ENCODE measurements at places on chromosomes 4 and X.

DNA sequence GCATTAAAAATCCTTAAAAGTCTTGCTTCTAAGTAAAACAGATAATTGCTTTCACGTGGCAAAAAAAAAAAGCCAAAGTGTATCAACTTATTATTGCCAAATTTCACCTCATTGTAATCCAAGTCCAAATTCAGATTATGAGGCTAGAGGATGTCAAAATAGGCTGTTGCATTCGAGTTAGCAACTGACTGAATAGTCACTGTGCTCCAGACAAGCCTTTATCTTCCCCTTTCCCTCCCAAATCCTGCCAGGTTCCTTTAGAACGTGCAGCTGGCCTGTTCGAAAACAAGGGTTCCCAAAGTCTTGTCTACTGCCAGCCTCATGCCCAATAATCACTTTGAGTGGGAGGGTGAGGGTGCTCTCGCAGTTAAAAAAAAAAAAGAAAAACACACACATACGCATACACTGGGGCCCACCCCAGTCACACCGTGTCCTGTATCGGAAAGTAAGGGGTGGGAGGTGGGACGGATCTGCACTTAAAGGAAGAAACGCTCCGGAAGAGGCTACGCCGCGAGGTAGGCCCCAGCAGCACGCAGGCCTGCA, 603 bp downstream of the MAD2L1 start:
- no peak for DNase-seq

DNA sequence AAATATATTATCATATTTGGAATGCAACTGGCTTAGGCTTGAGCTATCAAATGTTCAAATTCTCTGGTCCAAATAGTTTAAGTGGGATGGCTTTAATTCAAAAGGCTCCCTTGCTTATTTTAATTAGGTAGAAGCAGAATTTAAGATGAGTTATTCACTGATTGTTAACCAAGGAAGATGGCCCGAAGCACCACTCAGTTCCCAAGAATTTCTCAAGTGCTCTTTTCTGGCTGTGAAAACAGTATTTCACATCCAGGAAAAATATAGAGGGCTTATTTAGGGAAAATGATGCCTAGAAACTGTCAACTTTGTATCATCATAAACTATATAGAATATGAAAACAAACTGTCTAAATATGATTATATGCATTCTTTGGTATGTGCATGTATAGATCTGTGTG, 246.5 kb upstream of the SFRP2 start:
- DNase-seq = no peak

GRCh38 chrX:123739474-123739873, 6.6 kb upstream of the THOC2 start:
- DNase-seq = no peak

DNA sequence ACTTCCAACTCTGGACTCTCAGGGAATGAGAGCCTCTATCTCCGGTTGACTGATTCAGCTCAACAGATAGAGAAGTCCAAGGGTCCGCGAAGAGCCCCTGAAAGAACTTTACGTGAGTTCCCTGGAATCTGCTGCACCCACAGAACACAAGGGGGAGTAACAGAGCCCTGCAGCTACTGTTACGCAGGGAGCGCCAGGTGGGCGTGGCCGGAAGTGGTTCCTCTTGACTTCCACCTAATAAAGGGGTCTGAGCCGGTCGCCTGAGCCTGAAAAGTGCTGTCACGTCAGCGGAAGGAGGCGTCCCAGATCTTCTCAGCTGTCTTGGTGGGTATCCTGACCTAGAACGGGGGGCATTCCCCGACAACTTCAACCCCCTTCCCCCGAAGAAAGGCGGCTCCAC, at the start of gene MAGEB6:
Gene MAGEB6, plus strand, starts transcription at position 237 of the 400 bp plus-strand sequence. CDS start 1,407 bp downstream, outside the sequence.
- no peak for DNase-seq

GRCh38 chrX:136866337-136867095, 14.0 kb downstream of the RBMX start:
- DNase-seq = no peak

- no peak for DNase-seq
Measured at GRCh38 chr4:85956293-85956945, 403.4 kb downstream of the MAPK10 start.

DNA sequence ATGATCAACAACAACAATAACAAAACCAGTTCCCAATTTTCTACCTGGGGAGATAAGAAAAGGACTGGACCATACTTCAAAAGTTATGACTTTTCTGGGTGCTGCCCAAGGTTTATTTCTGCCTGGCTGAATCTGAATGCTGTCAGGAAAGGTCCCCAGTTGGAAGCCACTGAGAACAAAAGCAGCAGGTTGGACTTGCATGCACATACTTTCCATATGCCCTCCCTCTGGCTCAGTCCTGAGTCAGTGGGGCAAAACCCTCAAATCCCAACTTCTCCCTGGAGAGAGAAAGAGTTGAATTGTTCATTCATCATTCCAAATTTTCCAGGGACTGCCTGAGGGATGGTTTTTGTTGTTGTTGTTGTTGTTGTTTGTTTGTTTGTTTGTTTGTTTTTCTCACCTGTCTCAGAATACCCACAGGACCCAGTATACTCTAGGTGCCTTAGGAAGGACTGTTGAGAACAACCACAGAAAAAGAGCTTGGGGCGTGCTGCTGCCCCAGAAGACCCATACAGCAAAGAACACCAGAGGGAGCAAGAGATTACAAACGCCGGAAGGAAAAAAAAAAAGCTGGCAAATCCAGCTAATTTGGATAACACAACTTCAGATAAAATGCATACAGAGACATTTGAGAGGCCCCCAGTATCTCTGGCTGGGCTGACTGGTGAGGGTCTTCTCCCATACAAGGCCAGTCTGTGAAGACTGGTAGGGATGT, 138.9 kb upstream of the INPP4B start:
- DNase-seq = no peak

DNA sequence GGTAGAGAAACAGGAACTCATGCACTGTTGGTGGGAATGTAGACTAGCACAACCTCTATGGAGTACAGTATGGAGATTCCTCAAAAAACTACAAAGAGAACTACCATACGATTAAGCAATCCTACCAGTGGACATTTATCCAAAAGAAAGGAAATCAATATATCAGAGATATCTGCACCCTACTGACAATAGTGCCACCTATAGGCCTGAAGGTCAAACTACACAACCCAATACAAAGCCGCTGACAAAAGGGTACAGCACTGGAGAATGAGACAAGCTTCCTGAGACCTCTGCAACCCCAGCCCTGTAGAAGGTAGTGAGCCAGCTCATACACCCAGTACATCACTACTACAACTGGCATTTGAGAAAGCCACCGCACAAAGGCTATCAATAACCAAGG, 67.1 kb downstream of the CBR4 start:
- no peak for DNase-seq

- no peak for DNase-seq
Measured at GRCh38 chrX:9252182-9252581, 212.7 kb upstream of the TBL1X start.

DNA sequence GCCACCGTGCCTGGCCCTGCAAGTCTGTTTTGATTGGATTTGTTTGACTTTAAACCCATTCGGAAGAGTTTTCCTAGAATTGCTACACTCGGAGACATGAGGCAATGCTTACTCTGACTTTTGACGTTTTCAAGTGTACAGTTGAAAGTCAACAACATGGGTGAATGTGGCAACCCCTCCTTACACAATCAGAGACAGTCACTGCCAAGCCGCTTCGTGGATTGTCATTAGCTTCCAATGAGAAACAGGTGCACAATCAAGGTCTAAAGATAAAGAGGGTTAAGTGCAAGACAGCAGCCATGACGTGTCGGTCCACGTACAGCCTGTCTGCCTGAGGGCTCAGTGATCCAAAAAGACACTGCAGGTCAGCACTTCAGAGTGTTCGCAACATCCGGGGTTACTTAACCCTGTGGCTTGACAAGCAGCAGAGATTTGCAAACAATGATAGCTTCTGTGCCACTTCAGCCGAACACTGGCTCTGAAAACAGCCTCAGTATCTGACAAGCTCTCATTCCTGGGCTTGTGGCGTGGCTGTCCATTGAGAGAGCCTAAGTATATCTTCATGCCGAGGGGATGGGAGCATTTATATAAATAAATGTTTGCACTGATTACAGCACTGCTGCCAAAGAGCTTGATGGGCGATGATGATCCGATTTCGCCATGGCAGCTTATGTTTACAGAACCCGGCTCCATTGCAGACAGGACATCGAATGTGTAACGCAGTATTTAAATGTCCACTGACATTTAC, 180.0 kb downstream of the DHRSX start:
- no peak for DNase-seq

DNA sequence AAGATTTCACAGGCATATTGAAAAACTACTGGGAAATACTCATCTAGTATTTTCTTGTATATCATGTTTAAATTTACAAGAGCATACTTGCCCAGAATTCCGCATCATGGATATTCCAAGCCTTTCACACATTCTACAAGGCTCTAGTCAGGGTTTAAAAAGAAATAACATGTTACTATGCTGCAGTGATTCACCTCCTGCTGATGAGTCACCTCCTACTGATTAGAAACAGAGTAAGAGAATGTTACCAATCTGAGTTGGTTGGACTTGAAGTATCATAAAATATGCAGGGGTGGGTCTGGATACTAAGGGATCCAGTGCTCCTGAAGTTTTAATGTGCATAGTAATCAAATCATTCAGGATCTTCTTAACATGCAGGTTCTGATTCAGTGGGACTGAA, 192.0 kb upstream of the ANK2 start:
- no peak for DNase-seq

- no peak for DNase-seq
Measured at GRCh38 chr4:75584067-75584466, 28.2 kb downstream of the ODAPH start.

GRCh38 chr4:133524369-133524768, 375.3 kb downstream of the PCDH10 start:
- DNase-seq = no peak

- DNase-seq = no peak
Measured at GRCh38 chrX:107669261-107669660, 41.0 kb downstream of the PRPS1 start.

DNA sequence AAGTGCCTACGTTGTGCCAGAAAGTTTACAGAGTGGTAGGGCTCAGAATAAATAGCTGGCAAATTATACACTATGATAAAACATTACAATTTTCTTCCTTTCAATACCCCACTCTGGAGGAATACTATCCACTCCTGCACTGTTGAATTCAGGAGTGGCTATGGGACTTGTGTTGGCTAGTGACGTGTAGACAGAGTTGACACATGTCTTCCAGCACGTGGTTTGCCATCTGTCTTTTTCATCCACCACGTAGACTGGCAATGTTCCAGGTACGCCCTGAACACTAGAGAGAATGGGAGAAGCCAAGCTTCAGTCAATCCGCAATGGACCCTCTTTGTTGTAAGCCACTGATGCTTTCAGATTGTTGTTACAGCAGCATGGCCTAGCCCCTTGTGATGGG, 168.8 kb upstream of the RBPJ start:
- DNase-seq = no peak

DNA sequence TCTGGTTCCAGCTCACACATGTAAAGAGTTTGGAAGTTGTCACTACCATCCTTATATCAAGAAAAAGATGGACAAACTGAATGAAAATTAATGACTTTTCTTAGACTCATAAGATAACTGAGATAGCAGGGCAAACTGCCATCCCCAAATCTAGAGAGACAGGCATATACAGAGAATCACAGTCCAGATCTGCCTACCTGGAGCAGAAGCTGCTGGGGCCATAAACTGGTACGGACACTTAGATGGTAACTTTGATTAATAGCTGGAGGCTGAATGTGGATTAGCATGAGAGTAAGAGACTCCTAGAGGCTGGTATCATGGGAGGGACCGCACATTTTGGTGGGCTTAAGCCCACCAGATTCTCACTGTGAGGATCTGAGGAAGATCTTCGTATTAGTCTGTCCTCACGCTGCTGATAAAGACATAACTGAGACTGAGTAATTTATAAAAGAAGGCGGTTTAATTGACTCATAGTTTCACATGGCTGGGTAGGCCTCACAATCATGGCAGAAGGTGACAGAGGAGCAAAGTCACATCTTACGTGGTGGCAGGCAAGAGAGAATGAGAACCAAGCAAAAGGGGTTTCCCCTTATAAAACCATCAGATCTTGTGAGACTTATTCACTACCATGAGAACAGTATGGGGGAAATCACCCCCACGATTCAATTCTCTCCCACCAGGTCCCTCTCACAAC, 10.8 kb upstream of the POLA1 start:
- no peak for DNase-seq

DNA sequence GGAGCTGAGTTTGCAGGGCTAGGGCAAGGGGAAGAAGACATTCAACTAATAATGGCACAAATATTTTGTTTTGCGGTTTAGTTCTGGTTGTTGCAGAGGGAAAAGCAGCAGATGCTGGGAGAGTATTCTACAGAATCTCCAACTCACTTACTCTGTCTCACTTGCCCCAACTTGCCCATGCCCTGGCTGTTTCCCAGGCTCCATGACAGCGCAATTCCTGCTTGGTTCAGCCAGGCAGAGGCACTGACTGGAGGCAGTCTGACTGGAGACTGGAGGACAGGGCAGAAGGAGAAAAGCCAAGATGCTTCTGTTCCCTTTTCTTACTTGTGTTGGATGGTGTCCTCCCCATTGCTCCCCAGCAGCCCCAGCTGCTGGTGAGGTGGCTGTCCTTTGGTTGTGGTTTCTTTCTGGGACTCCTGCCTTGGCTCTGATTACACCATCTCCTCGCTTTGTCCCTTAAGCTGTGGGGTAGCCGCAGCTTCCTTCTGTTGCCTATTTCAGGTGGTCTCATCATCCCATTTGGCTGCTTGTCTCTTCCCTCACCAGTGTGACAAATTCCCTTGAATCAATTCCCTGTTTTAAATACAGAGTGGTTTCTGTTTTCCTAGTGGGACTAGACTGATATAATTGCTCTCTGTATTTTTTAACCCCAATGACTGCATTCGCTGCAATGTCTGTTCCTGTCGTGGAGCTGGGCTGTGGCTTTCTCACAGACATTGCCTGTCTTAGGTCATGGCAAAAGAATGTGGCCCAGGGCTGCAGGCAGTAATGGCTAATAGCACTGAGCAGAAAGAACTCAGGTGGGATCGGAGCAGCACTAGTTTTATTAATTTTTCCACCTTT, 24.2 kb upstream of the RASL11B start:
- no peak for DNase-seq

DNA sequence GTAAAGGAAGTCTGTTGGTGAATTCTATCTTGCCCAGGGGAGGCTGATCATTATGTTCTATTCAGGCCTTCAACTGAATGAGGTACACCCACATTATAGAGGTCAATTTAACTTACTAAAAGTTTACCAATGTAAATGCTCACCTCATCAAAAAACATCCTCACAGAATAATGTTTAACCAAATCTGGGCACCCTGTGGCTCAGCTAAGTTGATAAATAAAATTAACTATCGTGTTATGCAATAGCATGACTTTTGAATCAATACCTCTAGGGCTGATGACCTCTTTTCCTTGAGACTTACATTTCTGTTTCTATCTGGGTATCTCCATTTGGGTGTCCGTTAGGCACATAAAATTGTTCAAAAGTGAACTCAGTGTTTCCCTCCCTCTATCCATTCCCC, 203.1 kb downstream of the TEX13C start:
- DNase-seq = no peak

All from stimulated activated naive CD4-positive, alpha-beta T cell (primary cell).